Fibroblast of skin of scalp (primary cell): ENCODE measurements at places on chromosomes 12 and 14.

GRCh38 chr12:89959179-89959578, 250.5 kb upstream of the ATP2B1 start:
- no peak for DNase-seq

DNA sequence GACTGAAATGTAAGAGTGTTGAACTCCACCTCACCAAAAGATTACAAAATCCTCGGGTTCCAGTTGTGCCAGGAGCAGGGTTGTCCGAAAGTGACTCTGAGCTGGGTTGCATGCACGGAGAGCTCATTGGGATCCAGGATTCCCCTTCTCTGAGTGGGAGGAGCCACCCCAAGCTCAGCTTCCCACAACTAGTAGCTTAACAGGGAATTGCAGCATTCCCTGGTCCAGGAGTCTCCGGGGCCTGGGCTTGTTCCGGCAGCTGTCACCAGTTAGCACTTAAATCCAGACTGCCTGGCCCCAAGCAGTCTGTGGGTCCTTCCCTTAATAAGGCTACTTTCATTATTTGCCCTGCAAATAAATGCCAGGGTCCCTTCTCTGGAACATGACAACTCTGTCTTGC, 50.1 kb downstream of the CD9 start:
- DNase-seq, result peak; percentile 21

- no peak for DNase-seq
Measured at GRCh38 chr14:50008974-50009373, 107.4 kb downstream of the VCPKMT start.

DNA sequence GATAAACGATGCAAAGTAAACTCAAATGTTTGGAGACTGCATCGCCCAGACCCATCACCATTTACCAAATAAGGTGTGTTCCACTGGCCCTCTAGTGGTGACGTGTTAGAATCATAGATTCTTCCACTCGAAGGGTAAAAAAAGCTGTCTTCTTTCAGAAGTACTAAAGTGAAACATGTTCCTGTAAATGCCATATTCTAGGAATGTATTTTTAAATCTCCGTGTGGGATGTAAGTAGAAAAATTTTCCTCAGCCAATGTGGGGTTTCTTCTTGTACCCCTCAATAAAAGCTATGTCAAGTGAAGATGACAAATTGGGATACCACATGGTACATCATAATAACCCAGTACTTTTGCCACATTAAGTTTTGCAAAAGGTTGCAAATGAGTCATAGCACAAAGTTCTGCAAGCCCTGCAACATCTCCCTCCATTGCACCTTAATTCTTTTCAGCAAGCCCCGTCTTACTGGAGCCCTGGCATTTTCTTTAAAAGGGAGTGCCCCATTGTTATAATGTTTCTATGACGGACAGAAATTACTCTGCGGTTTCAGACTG, 100.8 kb downstream of the CCER1 start:
- peak; percentile 61 for DNase-seq

DNA sequence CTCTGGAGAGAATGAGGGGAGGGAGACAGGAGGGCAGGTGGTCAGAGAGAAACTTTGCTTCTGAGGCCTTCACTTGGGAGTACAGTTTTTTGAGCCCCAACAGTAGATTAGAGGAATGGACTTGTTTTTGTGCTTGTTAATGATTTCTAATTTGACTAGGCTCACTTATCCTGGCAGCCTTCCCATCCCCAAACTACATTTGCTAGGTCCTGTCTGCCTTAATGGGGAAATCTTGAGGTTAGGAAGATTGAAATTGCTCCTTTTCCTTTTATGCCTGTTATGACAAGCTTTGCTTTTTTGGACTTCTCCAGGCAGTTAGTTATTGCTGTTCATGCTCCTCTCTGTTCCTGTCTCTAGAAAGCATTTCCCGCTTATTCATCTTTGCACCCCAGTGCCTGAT, 37.7 kb downstream of the SYNE2 start:
- no peak for DNase-seq

GRCh38 chr12:4203772-4204376, 69.7 kb upstream of the CCND2 start:
- no peak for DNase-seq

DNA sequence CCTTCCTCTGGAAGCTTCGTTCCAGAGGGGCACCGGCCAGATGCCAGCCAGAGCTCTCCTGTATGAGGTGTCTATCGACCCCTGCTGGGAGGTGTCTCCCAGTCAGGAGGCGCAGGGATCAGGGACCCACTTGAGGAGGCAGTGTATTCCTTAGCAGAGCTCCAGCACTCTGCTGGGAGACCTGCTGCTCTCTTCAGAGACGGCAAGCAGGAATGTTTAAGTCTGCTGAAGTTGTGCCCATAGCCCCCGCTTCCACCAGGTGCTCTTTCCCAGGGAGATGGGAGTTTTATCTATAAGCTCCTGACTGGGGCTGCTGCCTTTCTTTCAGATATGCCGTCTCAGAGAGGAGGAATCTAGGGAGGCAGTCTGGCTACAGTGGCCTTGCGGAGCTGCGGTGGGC, 22.2 kb upstream of the NAV3 start:
- DNase-seq, result no peak

DNA sequence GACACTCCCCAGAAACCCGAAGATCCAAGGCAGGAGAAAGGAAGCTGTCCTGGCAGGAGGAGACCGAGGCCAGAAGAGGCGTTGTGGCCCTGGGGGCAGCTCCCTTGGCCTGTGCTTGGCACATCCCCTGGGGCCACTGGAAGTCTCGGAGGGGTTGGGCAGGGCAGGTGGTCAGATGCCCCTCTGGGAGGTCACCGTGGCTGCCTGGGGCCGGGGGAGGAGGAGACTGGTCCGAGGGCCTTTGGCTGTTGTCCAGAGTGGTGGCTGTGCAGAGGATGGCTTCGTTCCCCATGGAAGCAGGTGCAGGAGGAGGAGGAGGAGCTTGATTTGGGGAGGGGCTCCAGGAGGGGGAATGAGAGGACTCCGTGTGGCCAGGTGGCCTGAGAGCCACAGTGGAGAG, 3.3 kb upstream of the NUDT14 start:
- no peak for DNase-seq

DNA sequence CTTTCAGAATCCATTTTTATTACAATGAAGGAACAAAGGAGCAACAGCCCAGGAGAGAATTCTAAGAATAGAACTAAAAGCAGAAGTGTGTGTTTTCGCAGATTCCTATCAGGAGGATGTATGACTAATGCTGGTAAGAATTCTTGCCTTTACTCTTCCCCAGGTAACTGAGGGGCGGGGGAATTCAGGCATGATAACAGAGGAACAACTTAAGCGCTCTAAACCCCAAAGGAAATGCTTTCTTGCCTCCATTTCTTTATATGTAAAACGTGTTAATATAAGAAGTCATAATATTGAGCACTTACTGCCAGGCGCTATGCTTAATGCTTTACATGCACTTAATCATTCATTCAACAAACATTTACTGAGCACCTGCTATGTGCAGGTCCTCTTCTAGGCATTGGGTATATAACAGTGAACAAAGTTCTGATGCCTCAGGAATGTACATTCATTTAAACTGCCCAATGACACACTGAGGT, 4.5 kb downstream of the HCAR1 start:
- no peak for DNase-seq

GRCh38 chr14:81440041-81440440, 39.9 kb upstream of the STON2 start:
- no peak for DNase-seq

GRCh38 chr12:58211211-58211610, 269.8 kb downstream of the ATP23 start:
- DNase-seq, result no peak

GRCh38 chr12:63898764-63899337, 54.4 kb downstream of the SRGAP1 start:
- DNase-seq, result no peak
